ENCODE measurements at places on chromosomes 6 and 20.

GRCh38 chr20:45863543-45864470, 6.4 kb downstream of the ZSWIM3 start:
- no peak for DNase-seq

- no peak for DNase-seq
Measured at GRCh38 chr6:113068570-113068969, 721.4 kb downstream of the RFPL4B start.

DNA sequence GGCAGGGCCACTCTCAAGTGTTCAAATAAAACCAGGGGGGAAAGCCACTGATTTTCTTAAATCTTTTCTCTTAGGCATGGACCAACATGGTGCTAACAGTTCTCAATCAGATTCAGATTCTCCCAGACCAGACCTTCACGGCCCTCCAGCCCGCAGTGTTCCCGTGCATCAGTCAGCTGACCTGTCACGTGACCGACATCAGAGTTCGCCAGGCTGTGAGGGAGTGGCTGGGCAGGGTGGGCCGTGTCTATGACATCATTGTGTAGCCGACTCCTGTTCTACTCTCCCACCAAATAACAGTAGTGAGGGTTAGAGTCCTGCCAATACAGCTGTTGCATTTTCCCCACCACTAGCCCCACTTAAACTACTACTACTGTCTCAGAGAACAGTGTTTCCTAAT, 41.5 kb upstream of the SMIM28 start:
- no peak for DNase-seq

DNA sequence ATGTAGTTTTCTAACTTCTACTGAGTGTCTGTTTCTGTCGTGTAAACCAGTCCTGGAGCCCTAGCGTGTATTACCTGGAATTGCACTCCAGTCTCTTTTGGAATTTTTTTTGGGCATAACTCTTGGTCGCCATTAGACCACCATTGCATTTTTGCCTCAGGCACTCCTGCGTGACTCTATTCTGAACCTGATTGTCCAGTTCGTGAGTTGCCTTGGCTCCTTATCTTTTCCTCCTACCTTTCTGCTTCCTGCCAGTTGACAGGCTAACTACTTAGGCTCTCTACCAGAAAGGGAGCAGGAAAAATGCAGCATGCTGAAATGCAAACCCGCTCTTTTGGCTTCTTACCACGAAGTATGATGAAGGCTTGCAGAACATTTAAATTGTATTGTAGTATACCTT, 490.9 kb upstream of the SOX4 start:
- no peak for DNase-seq

GRCh38 chr6:2523061-2523460, 227.7 kb downstream of the MYLK4 start:
- DNase-seq: no peak

GRCh38 chr6:64081453-64081852, 445.9 kb downstream of the PHF3 start:
- DNase-seq: no peak

DNA sequence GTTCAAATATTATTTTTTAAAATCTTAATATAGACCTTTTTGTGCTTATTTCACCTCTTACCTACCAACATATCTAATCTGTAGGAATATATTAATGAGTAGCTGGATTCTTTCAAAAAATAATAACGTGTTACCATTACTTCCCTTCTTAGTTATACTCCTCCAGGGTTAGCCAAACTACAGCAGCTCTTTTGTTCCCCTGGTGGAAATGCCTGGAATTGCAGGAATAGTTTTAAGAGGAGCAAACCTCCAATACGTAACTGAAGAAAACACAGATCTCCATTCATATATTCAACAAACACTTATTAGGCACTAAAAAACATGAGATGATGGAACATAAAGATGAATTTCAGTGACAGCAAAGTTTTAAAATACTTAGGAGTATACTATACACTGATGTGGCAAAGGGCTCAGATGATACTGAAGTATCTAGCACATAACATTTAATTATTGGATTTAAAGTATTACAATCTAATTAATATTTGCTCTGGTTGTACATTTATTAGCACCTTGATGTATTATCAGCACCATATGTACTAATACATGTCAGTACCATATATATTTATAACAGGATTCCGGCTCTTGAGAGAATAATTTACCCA, 78.3 kb downstream of the TBX18 start:
- DNase-seq: no peak

DNA sequence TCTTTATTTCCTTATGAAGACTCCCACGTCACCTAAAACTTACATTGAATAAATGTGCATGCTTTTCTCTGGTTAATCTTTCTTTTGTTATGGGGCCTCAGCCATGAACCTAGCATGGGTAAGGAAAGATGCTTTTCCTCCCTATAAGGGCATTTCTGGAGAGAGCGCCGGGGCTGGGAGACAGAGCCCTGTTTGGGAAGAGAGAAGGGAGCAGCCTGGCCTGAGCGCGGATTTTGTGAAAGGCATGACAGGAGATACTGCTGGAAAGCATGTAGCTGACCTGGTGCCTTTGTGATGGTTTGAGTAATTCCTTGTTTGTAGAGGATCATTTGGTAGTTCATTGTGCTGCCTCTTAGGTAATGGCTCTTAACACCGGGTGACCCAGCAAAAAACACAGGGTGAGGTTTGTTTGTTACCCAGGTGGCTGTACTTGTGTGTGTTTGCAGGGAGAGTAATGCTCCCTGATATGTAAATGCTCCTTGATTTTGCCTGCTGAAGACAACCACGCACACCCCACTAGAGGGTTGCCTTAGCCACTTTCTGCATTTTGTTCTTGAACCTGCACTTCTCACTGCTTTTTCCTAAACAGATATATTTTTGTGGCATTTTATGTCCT, 59.2 kb downstream of the ANKRD6 start:
- no peak for DNase-seq

- no peak for DNase-seq
Measured at GRCh38 chr6:168420084-168420483, 20.9 kb upstream of the SMOC2 start.

GRCh38 chr6:7811441-7811840, 85.5 kb downstream of the BMP6 start:
- no peak for DNase-seq

- DNase-seq: no peak
Measured at GRCh38 chr6:137202078-137202477, 17.1 kb downstream of the IFNGR1 start.

DNA sequence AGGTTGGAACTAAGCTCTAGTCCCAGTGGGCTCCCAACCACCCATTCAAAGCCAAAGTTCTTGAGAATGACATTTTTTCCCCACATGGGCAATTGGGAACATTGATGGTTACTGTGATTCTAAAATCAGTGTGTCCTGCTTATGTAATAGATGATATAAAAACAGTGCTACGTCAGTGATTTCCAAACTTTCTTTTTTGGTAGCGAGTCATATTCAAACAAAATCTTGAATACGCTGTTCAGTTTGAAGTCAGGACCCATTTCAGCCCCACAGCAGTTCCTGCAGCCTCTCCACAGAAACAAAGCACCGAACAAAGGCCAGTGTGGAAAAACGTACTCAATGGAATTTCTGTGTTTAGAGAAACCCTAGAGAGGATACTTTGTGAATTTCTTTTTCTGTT, 170.0 kb upstream of the OLIG3 start:
- DNase-seq: no peak

GRCh38 chr6:33696548-33697518, 14.7 kb downstream of the UQCC2 start:
- no peak for DNase-seq

- no peak for DNase-seq
Measured at GRCh38 chr6:36594816-36595643, 868 bp downstream of the SRSF3 start.

DNA sequence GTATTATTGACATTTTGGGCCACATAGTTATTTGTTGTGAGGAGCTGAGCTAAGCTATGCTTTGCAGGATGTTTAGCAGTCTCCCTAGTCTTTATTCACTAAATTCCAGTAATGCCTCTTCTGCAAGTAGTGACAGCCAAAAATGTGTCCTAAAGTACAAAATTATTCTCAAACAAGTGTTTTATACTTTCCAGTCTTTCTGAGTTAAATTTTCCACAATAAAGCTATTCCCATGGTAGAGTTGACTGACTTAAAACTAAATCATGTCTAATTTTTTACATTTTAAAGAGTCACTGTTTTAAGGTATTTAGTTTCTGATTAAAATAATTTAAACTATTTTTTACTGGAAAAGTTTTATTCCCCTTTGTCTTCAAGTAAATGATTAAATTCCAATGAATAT, 717.8 kb upstream of the HS3ST5 start:
- no peak for DNase-seq

DNA sequence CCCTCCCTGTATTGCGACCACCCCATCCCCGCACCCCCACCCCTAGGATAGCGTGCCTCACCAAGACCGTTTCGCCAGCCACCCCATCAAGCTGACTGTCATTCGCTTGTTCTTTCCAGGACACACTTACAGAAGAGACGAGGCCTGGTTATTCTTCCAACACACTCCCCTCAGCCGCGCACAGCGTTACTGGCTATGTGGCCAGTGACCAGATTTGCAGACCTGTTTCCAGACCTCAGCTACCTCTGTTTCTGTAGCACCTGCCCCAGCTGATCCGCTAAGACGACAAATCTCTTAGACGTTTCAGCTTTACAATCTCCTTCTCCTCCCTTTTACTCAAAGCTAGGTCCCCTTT, 26.1 kb downstream of the HLA-F start:
- no peak for DNase-seq

DNA sequence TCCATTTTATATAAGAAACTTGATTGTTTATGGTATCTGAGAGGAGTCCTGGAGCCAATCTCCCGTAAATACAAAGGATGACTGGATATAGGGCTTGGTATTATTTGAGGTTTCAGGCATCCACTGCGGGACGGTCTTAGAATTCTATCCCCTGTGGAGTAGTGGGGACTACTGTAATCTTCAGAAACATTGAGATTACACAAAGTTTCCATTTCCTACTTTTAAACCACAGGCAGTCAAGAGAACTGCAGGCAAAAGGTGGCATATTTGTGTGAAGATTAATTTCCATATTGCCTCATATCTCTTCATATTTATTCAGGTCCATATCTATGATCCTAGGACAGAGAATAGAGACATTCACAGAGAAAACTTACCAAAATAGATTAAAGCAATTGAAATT, 586.2 kb downstream of the PHF3 start:
- no peak for DNase-seq

- no peak for DNase-seq
Measured at GRCh38 chr6:169557887-169558286, 143.9 kb downstream of the WDR27 start.

GRCh38 chr6:155165029-155165710, 98.6 kb upstream of the CLDN20 start:
- no peak for DNase-seq

DNA sequence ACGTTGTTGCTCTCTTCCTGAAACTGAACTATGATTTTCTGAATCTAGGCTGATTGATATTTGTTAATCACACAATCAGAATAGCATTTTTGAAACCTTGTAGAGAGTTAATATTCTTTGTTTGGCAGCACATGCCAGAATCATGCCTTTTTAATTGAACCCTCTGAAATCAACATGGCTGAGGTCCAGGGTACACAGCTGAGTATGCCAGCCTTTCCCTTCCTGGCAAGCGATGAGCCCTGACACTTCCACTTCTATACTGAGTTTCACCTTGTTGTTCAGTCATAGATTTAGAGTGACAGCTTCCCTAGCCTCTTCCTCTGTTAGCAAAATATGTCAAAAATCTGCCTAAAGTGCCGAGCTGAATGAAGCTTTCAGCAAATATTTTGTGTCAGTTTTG, 6.8 kb downstream of the HDDC2 start:
- DNase-seq: no peak

Data from iPS DF 19.7 (cell line).